Iris pigment epithelial cell (primary cell): ENCODE measurements at places on chromosomes 11 and 22.

GRCh38 chr11:131108760-131109159 lies 192.5 kb upstream of the SNX19 start:
- DNase-seq = no peak

GRCh38 chr11:112933970-112934369 lies 27.2 kb upstream of the NCAM1 start:
- DNase-seq = no peak

DNA sequence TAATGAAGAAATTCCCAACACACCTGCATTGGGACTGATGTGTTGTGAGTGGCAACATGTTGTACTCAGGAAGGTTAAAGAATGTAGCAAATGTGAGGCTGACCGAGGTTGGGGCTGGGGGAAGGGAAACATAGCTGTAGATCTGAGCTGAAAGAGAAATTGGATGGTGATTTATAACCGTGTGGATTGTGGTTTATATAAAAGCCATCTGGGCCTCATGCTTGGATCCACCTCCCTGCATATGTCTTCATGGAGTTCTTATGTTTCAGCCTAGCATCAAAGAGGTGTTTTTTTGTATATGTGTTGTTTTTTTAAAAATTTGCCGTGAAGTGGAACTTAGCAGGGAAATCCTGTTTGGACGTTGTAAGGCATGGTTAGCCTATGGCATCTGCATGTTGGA lies 141.3 kb downstream of the NAV2 start:
- no peak for DNase-seq

DNA sequence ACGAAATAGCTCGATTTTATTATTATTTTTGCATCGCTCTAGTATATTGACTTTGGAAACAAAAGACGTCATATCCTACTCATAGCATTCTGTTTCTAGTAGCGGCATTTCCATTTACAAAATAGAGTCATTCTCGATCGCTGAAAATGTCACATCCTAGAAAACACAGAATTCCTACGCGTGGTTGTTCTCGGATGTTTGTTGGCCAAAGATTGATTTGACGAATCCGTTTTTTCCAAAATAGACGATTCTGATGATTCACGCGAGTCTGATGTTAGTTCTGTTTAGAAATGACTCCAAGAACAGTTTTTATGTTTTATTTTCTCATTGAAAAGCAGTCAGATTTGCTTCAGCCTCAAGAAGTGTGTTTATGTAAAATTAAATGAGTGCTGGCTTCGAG lies 47.6 kb downstream of the SMIM38 start:
- DNase-seq = no peak

DNA sequence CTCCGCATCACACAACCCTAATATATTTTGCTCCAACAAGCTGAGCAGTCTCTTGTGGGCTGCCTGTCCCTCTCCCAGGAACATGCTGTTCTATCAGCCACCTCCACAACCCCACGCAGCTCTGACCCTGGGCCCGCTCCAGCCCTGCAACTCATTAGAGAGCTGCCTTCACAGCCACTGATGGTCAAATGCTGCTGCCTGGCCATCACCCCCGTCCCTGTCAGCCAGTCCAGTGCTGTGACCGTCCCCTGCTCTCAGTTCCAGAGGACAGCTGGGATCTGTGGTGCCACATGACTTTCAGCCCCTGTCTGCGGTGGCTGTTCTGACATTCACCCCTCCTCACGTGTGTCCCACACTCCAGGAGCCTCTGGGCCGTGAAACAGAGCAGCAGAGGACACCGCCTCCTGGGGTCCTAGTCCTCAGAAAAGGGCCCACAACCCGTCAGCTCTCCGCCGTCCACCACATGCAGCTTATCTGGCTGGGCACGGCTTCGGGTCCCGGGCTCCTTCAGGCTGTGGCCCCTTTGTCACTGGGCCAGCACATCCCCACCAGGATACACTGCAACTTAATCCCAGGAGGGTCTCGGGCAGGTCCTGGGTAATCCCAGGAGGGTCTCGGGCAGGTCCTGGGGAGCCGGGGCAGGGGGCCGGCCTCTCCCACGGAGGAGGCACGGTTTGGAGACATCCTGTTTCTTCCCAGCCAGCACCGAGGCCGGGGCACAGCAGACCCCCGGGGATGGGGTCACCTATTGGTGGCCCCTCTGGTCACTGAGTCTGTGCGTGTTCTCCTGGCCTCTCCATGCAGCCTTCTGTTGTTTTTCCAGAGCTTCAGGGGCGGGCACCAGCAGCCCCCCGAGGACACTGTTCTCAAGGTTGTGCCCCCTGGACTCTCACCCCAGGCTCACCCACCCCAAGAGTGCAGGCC lies 15.1 kb downstream of the CRELD2 start:
- no peak for DNase-seq

DNA sequence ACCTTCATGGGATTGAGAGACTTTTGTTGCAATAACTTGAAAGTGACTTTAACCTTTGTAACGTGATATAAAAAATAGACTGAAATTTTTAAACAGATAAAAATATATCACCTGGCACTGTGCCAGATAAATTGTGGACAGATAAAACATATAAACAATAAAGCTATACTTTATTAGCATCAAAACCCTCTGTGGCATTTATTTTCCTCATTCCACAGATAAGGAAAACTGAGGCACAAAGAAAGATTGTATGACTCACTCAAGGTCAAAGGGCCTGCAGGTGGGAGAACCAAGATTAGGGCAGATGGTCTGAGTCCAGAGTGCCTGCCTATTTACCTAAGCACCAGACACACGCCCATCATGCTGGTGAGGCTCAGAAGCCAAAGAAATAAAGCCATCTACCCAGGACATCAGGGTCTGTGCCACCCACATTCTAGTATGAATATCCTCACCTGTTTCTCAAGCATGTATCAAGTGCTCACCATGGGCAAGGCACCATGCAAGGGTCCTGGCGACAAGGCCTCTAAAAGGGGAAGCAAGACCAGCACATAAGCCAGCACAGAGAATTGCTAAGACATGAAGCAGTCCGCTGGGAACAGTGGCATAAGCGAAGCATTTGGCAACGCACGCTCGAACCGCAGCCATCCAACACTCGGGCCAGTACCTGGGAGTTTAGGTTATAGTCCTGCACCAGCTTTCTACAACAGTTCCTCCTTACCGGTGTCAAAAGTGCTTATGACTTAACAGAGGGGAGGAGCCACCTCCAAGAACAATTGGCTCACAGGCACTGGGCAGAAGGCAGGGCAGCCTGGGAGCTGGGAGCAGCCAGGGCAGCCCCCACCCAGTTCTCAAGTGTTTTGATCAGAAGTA lies 17.6 kb downstream of the MYH9 start:
- no peak for DNase-seq

DNA sequence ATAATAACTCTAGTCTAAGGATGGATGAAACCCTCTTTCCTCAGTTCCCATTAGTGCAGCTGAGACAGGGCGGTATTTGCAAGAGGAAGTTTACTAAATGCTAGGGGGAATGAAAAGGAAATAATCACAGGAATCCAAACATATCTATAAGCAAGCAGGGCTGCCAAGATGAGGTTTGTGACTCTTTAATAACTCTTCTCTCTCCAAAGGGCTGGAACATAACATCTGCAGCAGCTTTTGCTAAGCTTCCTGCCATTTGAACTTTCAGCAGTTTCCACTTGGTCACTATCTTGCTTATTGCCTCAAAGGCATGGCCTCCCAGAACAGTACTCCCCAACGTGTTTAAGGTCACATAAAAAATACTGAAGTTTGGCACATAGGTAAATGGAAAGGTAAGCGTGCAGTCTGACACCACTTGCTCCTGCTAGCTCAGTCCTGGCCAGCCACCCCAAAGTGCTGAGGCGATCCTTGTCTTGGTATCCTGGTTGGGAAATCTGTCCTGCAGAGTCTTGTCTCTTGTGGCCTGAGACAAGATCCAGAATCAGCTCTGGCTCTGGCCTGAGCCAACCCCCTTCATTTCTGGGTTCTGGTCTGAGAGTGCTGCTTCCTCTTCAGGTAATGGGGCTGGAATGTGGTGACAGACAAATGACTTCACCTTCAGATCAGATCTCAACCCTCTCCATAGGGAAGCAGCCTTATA lies 81.8 kb downstream of the KCNC1 start:
- DNase-seq = no peak

- DNase-seq = no peak
These were observed 30.6 kb downstream of the SC5D start for GRCh38 chr11:121323046-121323607.

DNA sequence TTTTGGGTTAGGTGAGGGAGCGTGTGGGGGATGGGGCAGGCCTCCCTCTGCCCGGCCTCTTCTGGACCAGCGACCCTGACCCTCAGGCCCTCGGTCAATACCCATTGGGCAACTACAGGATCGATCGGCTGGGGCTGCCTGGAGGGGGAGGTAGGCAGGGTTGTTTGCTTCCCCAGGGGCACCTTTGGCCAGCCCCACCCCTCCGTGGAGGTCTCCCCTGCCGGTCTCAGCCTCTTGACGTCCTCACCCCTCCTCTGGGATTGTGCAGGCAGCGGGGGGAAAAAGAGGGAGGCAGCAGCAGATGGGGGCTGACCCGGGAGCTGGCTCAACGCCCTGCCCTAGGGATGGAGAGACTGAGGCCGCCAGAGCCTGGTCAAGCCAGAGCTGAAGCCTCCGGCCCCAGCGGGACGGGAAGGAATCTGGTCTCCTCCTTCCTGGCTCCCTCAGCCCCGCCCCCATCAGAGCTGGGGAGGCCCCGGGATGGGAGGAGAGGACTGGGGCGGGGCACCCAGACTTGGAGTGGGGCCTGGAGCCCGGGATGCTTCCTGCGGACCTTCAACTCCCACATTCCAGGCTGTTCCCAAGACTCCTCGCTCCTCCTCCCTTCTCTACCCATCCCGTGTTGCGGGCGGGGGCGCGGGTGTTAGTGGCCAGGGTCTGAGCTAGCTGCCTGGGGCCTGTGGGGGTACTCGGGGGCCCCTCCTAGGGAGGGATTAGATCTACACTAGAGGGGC lies 14.4 kb upstream of the CDC42EP1 start:
- DNase-seq = peak; percentile 87

- no peak for DNase-seq
These were observed 13.5 kb downstream of the IL18BP start for GRCh38 chr11:72012091-72012630.

DNA sequence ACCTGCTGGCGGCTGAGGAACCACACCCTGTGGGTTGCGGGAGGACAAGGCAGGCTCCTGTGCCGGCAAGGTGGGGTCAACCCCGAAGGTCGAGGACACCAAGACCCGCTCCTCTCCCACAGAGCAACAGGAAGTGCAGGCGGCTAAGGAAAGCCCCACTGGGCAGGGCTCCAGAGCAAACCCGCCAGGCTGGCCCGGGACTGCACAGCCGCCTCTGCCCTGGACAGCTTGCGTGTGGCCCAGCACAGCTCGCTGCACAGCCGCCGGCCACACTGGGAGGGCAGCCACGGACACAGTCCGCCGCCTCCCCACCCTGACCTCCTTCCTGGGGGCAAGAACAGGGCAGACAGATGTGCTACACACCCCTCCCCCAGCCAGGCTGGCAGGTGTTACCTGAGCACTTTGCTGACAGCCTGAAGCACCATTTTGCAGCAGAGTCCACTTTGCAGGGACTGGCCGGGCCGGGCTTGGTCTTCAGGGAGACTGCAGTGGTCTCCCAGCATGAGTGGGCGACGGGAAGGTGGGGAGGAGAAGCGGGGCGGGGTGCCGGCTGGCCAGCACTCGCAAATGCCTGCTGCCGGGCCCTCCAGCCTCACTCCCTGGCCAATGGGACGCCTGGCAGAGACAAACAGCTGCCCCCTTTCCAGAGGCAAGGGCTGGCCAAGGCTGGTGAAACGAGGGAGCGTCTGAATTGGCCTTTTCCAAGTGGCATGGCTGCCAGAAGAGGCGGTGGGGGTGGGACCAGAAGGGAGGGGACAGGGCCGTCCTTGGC lies at the start of gene MOB2:
Gene MOB2 (minus strand): TSS at position 726 of the 772 bp plus-strand sequence. CDS start 223 bp downstream, at position 503.
- peak; percentile 41 for DNase-seq

DNA sequence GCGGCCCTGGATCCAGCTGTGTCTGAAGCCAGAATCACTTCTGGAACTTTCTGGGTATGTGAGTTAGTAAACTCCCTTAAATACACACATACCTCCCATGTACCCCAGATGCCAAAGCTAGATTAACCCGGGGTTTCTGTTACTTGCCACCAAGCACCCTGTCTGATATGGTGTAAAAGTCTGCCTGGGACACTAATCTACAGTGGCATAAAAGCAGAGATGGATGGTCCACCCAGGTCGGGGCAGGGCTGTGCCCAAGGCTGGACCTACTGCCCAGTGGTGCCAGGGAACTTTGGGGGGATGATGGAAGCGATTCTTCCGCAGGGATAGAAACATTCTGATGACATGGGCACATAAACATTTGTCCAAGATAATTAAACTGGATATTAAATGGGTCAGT lies 12.7 kb downstream of the MRGPRF start:
- no peak for DNase-seq

DNA sequence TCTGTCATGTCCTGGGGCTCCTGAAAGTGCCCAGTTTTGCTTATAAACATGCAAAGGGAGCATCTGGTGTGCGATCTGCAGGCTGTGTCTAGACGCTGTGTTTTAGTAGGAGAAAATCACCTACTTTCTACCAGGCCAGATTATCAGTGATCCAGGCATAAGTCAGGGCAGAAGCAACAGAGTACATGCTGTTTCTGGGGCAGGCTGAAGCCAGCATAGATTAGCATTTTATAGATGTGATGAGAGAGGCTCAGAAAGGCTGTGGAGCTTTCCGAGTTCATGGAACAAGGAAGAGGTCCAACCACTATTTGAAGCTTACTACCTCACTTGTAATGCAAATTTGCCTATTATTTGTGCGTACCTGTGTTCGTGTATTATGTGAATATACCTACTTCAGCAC lies 1208.4 kb upstream of the TENM4 start:
- no peak for DNase-seq

DNA sequence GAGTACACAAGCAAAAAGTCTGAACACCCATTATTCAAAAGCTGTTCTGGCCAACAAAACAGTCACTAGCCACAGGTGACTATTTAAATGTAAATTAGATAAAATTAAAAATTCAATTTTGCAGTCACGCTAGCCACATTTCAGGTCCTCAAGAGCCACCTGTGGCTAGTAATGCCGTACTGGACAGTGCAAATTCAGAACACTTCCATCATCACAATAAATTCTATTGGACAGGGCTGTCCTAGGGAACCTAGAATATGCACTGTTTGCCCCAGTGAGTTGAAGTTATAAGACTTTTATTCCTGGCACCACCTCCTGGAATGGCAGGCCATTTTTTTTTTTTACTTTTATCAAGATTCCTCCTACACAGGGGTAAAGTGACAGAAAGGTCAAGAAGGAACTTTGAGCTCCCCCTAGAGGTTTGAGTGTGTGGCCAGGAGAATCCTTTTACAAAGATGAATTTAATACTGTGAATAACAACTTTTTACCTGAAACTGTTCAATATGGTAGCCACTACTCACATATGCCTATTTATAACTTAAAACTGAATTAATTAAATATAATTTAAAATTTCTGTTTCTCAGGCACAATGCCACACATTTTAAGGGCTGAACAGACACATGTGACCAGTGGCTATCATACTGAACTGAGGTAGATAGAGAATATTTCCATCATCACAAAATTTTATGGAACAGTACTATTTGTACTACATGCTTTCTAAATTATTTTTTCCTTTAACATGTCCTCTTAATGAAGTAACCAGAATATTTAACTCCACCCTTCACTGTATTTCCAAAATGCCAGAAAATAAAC lies 6.5 kb downstream of the MSANTD2 start:
- peak; percentile 54 for DNase-seq
